ENCODE measurements at places on chromosomes 13 and 19. TPM values are rescaled to one million over a fixed set of nuclear protein-coding genes. Genes with fewer than 3 reads are reported as not detected.

DNA sequence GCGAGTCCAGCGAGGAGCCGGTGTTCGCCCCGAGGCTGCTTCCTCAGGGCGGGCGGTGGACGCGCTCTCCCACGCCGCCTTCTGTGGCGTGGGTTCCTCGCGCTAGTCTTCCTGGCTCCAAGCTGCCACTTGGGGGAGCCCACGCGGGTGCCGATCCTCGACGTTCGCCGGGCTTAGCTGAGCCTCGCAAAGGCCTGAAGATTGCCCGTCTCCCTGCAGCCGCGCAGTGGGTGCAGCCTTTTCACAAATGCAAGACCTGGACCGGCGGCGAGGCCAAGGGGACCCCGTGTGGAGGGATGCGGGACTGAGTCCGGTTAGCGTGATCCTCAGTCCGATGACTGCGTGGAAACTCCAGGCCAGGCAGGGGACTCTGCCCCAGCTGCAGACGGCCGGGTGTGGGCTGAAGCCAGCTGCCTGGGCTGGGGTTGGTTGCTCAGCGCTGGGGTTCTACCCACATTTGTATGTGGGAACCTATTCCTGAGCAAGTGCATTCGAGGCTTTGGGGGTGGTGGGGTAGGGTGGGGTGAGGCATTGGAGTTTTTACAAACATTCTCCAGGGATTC is 16.6 kb upstream of the LRP3 start:
- no peak for DNase-seq

DNA sequence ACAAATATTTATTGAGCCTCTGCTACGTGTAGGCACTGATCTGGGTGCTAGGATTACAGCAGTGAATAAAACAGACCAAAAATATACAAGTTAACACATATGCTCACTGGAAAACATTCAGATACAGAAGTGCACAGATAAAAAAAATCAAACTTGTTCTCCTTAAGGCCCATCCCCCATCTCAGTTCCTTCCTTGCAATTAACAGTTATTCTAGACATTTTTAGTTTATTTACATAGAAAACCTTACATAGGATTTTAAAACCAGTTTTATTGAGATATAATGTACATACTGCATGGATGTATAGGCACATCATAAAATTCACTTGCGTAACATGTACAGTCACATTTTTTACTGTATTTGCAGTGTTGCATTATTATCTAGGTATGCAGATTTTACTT is 36.5 kb upstream of the HMGB1 start:
- DNase-seq: no peak

DNA sequence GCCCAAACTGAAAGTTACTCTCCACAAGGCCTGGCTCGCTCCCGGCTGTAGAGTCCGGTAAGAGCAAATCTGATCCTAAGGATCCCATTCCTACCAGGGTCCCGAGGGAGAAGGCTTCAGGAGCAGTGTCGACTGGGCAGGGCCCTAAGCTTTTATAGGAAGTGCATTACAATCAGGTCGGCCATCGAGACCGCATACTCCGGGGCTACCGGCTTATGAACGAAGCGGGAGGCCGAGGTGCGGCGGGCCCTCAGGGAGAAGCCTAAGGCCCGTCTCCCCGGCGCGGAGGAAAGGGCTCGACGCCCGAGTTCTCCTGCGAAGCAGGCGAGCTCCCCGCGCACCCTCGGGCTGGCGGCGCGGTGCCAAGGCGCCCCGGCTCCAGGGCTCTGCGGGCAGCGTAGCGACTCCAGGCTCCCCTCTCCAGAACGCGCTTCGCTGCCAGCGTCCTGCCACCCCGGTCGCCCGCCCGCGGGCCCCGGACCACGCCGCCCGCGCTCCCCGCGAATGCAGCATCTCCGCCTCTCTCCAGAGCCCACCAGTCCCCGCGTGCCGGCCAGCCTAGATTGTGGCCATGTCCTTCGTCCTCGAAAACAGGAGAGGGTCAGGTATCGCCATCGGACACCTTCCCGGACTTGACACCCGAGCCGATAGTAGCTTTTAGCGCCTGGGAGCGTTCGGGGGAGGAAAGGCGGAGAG is 1.4 kb downstream of the EFNB2 start:
- DNase-seq: peak; percentile 63

SMIM24 gene
- total RNA-seq: not detected

DNA sequence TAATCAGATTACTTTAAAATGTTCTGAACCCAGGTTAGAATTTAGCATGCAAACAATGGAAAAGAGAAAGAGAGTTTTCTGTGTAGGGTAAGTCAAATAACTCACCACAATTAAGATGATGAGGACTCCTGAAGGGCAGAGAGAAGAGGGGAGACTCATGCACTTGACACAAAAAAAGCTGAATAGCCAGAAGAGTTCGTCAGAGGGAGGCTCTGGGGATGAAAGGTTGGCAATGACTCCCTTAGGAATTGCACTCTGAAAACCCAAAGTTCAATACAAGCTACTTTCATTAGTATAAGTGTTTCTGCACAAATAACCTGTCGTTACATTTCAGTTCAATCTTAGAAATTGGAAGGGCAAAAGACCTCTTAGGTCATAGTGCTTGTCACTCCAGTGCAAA is 434.4 kb upstream of the PCDH9 start:
- DNase-seq: no peak

DNA sequence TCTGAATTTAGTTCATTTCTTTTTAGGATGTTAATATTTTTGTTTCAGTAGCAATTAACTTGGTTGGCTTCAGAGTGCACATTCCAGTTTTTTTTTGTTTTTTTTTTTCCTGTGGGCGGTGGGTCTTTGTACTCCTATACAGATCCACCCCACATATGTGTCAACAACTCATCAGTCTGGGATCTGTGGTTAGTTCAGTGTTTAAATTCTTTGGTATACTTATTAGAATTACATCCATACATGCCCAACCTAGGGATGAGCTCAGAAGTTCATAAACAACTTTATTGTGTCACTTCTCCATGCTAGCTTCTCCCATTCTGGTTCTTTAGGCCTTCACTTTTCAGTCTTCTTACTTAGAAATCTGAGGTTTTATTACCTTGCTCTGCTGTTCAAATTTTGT is 50.9 kb downstream of the PCCA start:
- peak; percentile 67 for DNase-seq

CNN1 gene
- 102 TPM for total RNA-seq

DNA sequence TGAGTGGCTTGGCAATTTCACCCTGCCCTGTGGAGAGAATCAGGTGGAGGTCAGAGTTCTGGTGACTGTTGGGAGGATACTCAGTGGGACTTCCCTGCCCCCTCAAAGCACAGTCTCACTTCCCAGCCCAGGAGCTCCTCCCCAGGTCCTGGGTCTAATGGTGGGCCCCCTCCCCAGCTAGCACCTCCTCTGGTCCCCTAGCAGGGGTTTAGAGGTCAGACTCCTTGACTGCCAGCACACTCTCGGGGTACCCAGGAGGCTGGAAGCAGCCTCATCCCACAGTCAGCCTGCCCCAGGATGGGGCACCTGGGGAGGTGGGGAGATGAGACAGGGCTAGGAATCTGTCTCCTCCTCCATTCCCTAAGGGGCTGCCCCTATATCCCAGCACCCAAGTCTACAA is 65.2 kb downstream of the COLGALT1 start:
- DNase-seq: no peak

All from IMR-90 (cell line).